ENCODE measurements at places on chromosomes 2 and 18. TPM values are rescaled to one million over a fixed set of nuclear protein-coding genes. Genes with fewer than 3 reads are reported as not detected.

The GAREM1 gene
- total RNA-seq: 0.57 TPM

The LRATD1 gene
- 2.1 TPM for total RNA-seq

The CPLX4 gene
- total RNA-seq: 0.05 TPM

The BCL2 gene
- total RNA-seq: 17.5 TPM

The ACTG2 gene
- total RNA-seq: 0.61 TPM

The TRIM43 gene
- total RNA-seq: 0.66 TPM

- no peak for DNase-seq
These were observed 198.5 kb downstream of the UBE2E3 start for GRCh38 chr2:181178823-181179412.

GRCh38 chr2:113148606-113149552 is 21.5 kb downstream of the IL1RN start:
- DNase-seq: no peak

GRCh38 chr2:117968722-117969121 is 45.1 kb downstream of the CCDC93 start:
- DNase-seq: no peak

DNA sequence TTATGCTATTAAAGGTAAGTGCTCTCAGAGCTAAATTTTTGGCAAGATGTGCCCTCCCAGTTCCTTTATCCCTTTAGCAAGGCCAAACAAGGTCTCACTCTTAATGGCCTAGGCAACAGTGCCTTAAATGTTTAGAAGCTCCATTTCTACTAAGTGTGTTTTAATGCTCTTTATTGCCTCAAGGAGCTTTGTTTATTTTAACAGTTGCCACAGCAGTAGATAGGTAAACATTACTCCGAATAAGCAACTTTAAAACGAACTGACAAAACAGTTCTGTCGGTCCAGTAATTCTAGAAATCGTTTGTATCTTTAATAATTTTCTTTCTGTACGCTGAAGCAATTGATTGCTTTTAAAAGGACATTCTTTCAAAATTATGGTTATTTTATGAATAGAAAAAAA is 74.5 kb downstream of the PIEZO2 start:
- no peak for DNase-seq

DNA sequence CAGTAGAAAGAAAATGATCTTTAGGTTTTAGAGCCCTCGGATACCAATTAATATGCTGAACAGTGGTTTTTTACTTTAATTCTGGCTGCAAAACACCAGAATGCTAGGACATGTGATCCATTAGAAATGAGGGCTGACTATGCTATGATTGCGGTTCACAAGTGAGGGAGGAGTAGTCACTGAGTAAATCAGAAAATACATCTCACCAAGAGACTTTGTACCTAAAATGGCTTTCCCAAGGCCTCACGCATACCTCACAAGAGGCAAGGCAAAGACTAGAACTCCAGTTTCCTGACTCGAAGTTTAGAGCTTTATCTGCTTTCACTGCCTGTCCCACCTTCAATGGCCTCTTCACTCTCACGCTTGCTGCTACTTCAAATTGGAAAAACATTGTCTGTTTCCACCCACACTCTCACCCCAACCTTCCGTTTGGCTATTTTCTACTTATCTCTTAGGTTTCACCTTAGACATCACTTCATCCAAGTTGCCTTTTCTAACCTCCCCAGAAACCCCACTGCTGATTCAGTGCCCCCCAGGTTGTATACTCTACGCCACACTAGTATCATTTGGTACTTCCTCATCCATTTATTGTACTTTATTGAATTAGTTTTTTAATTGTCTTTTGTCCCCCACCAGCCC is 5.1 kb upstream of the MBD2 start:
- no peak for DNase-seq

- DNase-seq: no peak
These were observed 10.6 kb upstream of the SNTG2 start for GRCh38 chr2:939936-940601.

DNA sequence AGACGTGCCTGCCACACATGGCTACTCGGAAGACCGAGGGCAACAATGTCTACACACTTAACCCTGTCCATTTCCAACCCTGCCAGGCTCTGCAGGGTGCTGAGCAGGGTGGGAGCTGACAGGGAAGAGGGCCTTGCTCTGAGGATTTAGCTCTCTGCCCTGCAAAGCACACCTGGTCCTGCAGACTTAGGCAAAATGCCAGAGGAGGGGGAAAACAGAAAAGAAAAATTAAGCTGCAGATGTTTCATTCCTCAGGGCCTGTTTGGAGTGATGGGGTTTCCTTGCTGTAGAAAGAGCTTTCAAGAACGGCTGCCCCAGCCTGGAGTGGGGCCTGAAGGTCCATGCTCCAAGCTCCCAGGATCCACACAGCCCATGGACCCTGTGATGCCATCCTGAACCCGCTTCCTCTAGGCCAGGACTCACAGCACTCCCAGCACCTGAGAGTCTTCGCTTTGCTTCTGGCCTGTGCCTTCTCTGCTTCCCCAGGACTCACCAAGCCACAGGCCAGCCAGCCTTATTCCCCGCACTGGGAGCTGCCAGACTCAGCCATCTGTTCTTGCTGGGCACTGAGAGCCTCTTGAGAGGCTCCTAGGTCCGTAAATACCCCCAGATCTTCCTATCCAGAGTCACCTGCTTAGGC is 9.1 kb upstream of the TEX51 start:
- DNase-seq: no peak

- no peak for DNase-seq
These were observed 262.6 kb downstream of the AGAP1 start for GRCh38 chr2:235756491-235756890.

DNA sequence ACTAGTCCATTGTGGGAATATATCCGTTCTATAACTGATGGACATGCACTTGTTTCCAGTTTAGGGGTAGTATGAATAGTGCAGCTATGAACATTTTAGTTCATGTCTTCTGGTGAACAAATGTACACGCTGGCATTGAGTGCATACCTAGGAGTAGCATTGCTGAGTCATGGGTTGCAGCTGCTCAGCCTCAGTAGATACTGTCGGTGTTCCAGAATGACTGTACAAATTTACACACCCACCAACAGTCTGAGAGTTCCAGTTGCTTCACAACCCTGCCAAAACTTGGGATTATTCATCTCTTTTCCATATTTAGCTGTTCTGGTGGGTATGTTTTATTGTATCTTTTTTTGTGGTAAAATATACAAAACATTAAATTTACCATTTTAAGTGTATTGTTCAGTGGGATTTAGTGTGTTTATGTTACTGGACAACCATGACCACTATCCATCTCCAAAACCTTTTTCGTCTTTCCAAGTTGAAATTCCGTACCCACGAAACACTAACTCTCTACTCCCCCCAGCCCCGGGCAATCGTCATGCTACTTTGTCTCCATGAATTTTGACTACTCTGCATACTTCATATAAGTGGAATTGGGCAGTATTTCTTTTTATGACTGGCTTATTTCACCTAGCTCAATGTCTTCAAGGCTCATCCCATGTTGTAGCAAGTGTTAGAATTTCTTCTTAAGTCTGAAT is 281.0 kb downstream of the PRKCE start:
- no peak for DNase-seq

- no peak for DNase-seq
These were observed 62.4 kb downstream of the SLC5A7 start for GRCh38 chr2:108048752-108049151.

GRCh38 chr2:138183705-138184104 is 219.4 kb downstream of the HNMT start:
- no peak for DNase-seq

DNA sequence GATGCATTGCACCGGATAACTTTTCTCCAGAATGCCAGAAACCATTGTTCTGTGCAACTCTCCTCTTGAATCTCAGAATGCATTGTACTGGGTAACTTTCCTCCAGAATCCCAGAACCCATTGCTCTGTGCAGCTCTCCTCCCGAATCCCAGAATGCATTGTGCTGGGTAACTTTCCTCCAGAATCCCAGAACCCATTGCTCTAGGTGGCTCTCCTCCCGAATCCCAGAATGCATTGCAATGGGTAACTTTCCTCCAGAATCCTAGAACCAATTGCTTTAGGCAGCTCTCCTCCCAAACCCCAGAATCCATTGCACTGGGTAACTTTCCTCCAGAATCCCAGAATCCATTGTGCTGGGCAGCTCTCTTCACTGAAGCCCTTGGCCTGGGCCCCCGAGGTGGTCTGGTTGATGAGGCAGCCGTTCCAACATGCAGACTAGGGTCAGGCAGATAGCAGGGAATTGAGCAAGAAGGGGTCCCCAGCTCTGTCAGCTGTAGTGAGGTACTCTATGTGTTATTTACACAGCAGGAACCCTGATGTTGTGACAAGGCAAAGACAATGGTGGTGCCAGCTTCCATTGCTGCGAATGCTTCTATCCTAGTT is 9.4 kb downstream of the FOSL2 start:
- DNase-seq: no peak

DNA sequence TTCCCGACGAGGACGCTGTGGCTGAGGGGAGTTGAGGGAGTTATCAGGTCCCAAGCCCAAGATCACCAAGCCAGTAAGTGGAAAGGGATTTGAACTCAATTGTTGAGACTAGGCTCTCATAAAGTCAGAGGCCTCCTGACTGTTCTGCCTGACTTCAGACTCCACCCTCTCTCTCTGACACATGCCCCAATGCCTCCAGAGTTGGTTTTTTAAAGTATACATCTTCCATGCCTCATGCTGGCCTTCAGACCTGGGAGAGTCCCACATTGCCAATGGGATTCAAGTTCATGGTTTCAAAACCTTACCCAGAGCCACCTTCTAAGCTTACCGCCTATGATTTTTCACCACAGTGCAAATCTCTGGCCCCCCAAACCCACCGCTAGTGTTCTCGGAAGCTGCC is 100.8 kb downstream of the RTN4 start:
- DNase-seq: no peak

- no peak for DNase-seq
These were observed 284.1 kb downstream of the TDRD15 start for GRCh38 chr2:21407851-21408250.

DNA sequence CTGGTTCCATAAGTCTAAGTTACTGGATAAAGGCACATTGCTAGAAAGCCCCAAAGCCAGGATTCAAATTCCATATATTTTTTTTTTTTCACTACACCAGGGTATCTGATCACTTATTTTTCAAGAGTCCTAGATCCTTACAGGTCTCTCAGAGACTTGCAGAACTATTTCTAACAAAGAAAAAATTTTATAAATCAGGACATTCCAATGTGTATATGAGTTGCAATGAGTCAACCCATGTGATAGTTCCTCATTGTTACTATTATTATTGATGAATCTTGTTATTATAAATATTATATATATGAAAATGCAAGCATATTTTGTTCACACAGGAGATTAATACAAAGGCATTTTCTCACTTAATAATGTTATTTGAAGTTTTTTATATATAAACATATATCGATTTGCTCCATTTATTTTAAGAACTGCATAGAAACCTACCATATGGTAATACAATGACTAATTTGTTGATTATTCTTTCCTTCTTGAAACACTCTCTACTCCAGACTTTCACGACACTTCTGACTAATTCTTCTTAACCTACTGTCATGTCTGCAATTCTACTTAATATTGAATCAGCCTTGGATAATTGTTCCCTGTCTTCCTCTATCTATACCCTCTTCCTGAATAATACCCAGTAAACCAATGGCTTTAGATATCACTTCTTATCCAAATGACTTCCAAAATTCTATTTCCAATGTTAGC is 968.4 kb upstream of the NRXN1 start:
- no peak for DNase-seq

- no peak for DNase-seq
These were observed 616.1 kb downstream of the SLC4A3 start for GRCh38 chr2:220243571-220243970.

DNA sequence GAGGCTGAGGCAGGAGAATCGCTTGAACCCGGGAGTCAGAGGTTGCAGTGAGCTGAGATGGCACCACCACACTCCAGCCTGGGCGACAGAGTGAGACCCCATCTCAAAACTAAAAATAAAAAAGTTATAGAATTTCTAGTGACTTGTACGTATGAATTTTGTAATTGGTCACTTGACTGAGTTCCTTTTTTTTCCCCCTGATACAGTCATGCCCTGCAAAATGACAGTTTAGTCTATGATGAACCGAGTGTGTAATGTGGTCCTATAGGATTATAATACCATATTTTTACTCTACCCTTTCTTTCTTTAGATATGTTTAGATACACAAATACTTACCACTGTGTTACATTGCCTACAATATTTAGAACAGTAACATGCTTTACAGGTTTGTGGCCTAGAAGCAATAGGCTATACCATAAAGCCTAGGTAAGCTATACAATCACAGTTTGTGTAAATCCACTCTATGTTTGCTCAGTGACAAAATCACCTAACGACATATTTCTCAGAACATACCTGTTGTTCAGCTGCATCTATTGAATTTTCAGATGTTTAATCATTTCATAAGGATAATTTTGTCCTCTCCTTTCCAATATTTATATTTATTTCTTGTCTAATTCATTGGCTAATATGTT is 25.4 kb downstream of the SOCS6 start:
- DNase-seq: no peak

DNA sequence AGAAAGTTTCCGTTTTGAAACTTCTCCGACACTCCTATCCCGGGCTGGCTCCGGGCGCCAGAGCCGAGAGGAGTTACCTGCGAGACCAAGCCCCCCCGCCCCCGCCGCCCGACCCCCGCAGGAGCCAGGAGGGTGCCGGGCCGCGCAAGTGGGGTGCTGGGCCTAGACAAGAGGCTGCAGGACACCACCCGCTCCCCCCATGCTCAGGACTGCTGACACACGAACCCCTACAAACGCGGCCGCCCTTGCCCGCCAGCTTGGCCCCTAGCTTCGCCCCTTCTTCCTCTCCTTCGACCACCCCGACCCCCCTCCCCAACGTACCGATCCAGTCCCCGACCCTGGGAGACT is 497 bp downstream of the PLA2R1 start:
- no peak for DNase-seq

DNA sequence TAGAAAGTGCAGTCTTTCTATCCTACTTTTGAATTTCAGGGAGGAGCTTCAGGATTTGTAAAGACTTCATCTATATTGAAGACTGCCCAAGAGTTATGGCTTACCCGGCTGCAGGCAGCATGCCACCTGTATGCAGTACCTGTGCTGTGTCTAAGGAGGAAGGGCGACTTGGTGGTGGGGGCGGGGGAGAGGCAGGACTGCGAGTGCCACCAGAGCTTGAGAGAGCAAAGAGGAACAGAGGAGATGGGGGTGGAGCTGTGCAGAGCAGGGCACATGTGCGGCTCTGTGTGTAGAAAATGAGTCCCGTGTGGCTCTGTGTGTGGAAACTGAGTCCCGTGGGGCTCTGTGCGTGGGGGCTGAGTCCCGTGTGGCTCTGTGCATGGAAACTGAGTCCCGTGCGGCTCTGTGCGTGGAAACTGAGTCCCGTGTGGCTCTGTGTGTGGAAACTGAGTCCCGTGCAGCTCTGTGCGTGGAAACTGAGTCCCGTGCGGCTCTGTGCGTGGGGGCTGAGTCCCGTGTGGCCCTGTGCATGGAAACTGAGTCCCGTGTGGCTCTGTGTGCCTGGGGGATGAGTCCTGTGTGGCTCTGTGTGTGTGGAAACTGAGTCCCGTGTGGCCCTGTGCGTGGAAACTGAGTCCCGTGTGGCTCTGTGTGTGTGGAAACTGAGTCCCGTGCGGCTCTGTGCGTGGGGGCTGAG is 43.2 kb downstream of the LDLRAD4 start:
- no peak for DNase-seq
